ENCODE measurements at places on chromosomes 3 and 15.

GRCh38 chr3:102896851-102897621 lies 462.2 kb downstream of the ZPLD1 start:
- DNase-seq: no peak

DNA sequence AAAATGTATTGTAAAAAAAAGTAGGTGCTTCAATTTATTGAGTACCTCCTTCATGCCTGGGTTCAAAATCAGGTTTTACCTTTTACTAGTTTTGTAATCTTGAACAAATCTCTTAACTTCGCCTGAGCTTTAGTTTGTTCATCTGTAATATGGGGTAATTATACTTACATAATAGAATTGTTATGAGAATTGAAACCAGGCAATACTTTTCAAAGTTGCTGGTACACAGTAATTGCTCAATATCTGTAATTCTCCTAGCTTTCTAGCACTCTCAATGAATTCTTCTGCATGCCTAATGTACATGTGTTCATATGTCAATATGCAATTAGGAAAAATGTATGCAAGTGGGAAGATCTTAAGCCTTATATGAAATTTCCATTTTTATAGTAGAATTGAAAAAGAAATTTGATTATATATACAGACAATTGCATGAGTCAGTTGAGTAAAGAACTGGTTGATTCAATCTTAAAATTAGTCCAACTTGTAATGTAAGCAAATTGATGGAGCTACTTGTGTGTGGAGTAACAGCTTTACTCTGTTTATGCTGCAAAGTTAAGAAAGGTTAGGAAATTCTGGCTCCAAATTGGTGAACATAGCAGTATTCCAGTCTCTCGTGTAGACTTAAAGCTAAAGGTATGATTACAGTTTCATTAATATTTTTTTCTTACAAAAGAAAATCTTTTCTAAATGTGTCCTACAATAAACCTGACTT lies 4.1 kb downstream of the TNFSF10 start:
- no peak for DNase-seq

DNA sequence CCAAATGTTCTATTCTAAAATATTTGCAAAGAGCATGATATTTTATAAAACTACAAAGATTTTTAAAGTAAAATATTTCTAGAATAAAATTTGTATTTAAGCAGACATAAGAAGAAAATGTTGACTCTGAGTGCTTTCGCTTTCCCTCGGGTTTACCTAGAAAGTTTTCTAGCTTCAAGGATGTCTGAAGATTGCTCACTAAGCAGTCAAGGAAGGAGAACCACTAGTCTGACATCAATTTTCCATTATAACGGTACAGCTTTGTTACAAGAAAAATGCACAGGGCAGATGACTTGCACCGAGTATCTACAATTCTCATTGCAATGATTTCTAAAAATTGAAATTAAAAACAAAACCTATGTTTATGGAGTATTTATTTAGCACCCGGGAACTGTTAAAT lies 14.2 kb downstream of the GPR15 start:
- no peak for DNase-seq

GRCh38 chr3:84547971-84548970 lies 410.5 kb upstream of the CADM2 start:
- no peak for DNase-seq

GRCh38 chr3:193451902-193452301 lies 73.3 kb upstream of the ATP13A5 start:
- no peak for DNase-seq

DNA sequence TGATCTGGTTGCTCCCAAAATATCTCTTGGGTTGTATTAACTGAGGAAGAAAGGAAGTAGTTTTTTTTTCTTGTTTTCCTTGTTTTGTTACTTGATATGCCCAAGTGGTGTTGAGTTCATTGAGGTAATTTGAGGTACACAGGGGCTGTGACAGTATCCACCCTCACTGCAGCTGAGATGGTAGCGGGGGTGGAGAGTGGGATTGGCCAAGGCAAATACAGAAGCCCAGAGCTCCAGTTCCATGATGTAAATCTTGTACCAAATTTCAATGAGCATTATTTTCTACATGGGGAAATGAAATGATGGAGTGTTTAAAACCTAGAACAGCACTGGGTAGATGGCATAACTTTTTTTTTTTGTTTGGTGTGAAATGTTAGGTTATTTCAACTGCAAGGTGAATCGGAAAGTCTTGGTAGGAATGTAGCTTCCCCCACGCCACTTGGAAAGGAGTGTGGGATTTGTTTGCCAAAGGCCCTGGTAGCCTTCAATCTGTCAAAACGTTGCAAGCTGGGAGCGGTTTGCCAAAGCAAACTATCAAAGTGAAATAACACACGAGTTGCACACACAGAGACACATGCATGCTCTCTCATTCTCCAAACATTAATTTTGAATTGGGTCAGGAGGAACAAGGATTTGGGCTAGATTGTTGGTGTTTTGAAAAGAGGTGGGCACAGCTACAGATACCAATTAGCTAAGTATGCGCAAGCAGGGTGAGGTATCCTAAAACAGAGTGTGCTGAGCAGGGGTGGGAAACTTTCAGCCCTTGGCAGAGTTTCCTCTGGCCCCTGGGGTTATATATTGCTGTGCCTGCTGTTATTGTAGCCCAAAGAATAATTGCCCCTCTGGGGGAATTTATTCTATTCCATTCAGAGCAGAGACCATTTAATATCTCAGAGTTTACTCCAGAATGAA lies 34.6 kb downstream of the THSD4 start:
- no peak for DNase-seq

- no peak for DNase-seq
Observed at GRCh38 chr3:129644836-129645235, 38.4 kb upstream of the PLXND1 start.

- DNase-seq: no peak
Observed at GRCh38 chr3:30421266-30421665, 185.1 kb upstream of the TGFBR2 start.

DNA sequence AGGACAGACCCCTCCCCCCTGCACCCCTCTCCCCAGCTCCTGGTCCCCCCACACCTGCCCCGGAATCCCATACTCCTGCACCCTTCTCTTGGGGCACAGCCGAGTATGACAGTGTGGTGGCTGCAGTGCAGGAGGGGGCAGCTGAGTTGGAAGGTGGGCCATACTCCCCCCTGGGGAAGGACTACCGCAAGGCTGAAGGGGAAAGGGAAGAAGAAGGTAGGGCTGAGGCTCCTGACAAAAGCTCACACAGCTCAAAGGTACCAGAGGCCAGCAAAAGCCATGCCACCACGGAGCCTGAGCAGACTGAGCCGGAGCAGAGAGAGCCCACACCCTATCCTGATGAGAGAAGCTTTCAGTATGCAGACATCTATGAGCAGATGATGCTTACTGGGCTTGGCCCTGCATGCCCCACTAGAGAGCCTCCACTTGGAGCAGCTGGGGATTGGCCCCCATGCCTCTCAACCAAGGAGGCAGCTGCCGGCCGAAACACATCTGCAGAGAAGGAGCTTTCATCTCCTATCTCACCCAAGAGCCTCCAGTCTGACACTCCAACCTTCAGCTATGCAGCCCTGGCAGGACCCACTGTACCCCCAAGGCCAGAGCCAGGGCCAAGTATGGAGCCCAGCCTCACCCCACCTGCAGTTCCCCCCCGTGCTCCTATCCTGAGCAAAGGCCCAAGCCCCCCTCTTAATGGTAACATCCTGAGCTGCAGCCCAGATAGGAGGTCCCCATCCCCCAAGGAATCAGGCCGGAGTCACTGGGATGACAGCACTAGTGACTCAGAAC lies 9.8 kb downstream of the MAP1A start:
- DNase-seq: no peak

- no peak for DNase-seq
Observed at GRCh38 chr3:128091586-128091985, 32.0 kb downstream of the RUVBL1 start.

GRCh38 chr3:159945930-159946329 lies 42.7 kb upstream of the IL12A start:
- DNase-seq: no peak

DNA sequence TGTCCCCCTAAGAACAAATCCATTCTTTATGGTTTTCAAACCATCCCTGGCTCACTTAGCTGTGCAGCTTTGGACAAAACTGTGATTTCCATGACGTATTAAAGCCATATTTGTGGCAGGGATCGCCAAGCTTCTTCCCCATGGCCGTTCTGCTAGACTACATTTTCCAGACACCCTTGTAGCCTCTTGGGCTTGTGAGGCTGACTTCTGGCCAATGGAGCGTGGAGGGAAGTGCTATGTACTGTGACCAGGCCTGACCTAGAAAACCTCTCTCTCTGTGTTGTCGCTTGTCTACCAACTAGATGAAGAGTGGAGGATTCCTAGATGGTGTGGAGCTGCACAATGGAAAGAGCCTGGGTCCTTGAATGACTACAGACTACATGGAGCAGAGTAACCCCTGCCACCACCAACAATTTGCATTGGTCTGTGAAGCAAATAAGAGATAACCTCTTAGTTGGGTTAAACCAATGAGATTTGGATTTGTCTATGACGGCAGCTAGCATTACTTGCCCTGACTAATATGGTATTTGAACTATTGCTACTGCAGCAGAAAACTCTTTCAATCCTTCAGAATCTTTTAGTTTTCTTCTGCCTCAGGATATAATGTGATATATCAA lies 22.1 kb upstream of the MGLL start:
- no peak for DNase-seq

GRCh38 chr15:22922003-22922402 lies 58.2 kb downstream of the CYFIP1 start:
- DNase-seq: no peak

DNA sequence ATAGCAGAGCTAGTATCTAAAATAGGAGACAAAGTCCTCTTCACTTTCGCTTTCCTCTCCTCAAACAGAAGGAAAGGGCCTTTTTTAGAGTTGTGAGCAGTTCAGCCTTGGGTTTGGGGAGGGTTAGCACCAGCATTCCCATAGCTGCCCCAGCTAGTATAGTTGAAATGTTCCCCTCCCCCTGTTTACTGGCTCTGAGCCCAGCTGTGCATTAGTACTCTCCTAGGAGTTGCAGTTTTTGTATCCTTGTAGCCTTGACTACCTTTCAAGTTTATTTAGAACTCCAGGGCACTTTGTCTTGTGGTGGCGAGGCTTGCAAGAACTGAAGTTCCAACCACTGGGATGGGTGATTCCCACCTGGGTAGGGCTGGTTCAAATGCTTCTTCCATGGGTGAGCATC lies 245.1 kb upstream of the NAALADL2 start:
- DNase-seq: no peak

DNA sequence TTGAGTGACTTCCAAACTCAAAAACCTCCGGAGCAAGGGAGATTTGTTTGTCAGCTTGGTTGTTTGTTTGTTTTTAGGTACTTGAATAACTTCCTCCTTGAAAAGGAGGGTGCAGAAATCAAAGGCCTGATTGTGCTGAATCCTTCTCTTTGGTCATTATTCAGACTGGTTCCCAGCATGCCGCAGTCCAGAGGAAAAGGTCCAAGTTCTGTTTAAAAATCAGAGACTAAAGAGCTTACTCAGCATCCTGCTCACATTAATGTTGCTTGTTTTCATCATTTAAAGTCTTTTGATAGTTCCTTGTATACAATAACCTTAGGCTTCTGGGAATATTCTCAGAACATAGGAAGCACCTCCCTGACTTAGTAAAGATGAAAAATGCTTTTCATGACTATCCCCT lies 982 bp upstream of the SCG3 start:
- DNase-seq: no peak

DNA sequence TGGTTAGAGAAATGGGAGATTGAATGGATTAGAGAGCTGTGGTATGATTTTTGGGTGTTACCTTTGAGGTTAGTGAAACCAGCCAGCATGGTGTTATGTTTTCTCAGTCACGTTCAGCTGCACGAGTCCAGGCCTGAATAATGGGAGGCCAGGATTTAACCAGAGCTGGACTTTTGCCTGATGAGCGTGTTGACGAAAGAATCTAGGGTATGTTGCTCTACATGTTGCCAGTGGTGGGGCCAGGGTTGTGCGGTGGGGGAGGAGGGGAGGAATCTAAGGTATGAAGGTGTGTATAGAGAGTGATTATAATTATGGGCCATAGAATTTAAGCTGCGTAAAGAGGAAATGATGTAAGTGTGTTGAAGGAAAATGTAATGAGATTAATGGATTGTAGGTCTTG lies 22.8 kb downstream of the MINDY2 start:
- DNase-seq: no peak

DNA sequence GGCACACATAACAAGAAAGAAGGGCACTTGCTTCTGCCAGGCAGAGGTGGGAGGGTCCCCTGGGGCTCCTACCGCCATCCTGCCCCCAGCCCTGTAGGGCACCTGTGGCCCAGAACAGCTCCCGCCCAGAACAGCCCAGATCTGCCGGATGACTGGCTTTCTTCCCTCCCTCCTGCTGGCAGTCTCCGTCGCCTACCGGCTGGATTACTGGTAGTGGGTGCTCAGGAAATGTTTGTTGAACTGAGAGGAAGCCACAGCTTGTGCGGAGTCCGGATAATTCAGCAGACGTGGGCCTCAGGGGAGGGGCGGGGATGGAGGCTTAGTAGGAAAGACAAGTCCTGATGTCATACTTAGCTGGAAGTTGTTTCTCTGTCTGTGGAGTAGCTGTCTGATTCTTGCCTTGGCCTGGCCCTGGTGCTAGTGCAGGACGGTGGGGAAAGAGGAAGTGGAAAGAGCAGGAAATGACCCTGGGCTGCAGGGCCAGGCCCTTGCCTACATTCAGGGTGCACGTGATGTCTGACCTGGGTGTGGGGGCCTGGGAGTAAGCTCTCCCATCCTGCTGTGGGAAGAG lies 6.7 kb downstream of the CCDC9B start:
- DNase-seq: peak; percentile 11

GRCh38 chr3:144586382-144586781 lies 614.8 kb downstream of the DIPK2A start:
- DNase-seq: no peak

- no peak for DNase-seq
Observed at GRCh38 chr3:156211583-156211982, 91.2 kb downstream of the KCNAB1 start.

- no peak for DNase-seq
Observed at GRCh38 chr15:62444104-62445022, 279.3 kb upstream of the C2CD4B start.

- DNase-seq: no peak
Observed at GRCh38 chr3:16866571-16866970, 18.2 kb upstream of the PLCL2 start.

All from activated naive CD4-positive, alpha-beta T cell (primary cell).